CD4-positive, alpha-beta T cell treated with Interleukin-6 at 100 ng/mL for 8 hours (primary cell): ENCODE measurements at places on chromosomes 5 and 9.

GRCh38 chr5:58765058-58765457 lies 182.2 kb downstream of the RAB3C start:
- DNase-seq = no peak

GRCh38 chr5:179974246-179974945 lies 66.7 kb upstream of the TBC1D9B start:
- DNase-seq = no peak

DNA sequence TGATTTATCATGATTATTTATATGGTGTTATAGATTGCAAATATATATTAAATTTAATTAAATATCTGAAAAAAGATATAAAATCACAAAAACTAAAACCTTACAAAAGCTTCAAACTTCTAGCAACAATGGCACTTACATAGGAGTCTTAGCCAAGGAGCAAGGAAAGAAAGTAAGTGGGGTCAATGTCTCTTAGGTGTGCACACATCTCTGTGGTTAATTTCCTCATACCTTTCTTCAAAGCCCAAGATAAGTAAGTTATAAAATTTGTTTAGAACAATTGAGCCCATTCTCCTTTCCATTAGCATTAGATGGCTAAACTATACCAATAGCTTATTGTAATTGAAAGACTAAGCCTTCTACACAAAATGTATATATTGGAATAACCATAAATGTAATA lies 161.6 kb upstream of the PDE4D start:
- DNase-seq = no peak

GRCh38 chr5:174617910-174618309 lies 106.5 kb upstream of the MSX2 start:
- DNase-seq = no peak

- peak; percentile 31 for DNase-seq
Measured at GRCh38 chr5:127785098-127785927, 82.1 kb downstream of the CCDC192 start.

DNA sequence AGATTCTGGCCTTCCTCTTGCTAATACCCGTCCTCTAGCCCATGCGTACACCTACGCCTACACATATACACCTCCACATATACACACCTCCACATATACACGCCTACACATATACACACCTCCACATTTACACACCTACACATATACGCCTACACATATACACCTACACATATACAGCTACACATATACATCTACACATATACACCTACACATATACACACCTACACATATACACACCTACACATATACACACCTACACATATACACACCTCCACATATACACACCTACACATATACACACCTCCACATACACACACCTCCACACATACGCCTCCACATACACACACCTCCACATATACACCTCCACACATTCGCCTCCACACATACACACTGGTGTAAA lies 27.2 kb downstream of the AK3 start:
- DNase-seq = no peak

DNA sequence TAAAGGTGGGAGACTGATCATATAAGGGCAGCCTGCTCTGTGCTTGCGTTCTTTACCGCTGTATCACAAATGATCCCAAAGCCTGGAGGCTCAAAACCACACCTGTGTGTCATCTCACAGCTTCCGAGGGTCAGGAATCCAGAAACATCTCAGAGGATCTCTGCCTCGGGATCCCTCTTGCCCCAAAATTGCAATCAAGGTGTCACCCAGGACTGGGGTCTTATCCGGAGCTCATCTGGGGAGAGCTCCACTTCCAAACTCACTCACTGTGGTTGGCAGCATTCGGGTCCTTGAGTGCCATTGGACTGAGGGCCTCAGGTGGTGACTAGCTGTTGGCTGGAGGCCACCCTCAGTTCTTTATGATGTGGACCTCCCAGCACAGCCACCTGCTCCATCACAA lies 26.7 kb upstream of the FCN2 start:
- no peak for DNase-seq

DNA sequence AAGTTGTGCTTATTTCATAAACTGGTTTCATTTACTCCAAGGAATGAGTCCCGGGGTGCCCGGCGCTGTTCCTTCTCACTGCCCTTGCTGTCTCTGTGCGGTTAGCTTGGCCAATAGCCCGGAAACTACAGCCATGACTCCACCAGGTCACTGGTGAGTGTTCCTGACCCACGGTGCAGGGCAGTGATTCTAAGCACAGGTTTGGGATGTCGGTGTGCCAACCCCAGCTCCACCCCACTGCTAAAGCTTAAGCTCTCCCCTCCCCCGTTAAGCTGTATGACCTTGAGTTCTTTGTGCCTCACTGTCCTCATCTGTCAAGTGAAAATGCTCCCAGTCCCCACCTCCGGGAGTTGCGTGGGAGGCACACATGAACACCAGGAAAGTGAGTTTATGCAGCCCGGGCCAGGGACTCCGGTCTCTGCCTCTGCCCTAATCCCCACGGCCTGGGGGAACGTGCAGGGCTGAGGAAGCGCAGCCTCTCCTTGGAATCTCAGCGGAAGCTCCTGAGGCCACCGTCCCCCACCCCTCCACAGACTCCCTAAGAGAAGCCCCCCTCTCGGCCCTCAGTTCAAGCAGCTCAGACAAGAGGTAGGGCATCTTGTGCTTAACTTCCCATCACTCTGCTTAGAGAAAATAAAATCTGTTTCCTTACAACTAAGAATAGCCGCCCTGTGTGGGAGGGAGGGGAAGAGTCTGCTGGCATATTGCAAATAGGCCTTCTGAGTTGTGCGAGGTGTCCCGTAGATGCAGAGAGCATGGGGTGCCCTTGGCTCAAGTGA lies 92.0 kb upstream of the RAI14 start:
- DNase-seq = no peak

GRCh38 chr9:110050925-110051355 lies 157.0 kb downstream of the C9orf152 start:
- DNase-seq = peak; percentile 5

DNA sequence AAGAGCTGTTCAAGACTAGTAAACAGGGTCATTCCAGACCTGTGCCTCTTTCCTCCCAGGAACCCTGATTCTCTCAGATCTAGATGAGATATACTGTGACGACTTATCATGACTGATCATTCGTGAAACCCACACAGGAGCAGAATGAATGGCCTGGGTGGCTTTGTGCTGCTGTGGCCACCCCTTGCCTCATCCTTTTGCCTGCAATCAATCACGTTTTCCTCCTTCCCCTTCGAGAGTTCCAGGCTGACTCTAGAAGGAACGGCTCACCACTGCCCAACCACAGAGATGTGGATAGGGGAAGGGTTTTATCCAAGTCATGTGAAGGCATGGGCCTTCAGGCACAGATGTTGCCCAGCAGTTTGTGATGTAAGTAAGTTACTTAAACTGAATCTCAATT lies 5.8 kb downstream of the ANXA6 start:
- no peak for DNase-seq

GRCh38 chr9:35577486-35577885 lies 27.6 kb upstream of the TESK1 start:
- no peak for DNase-seq

- DNase-seq = no peak
Measured at GRCh38 chr5:43268188-43268820, 44.9 kb downstream of the HMGCS1 start.

GRCh38 chr9:124414612-124415011 lies 630 bp downstream of the PSMB7 start:
- no peak for DNase-seq

DNA sequence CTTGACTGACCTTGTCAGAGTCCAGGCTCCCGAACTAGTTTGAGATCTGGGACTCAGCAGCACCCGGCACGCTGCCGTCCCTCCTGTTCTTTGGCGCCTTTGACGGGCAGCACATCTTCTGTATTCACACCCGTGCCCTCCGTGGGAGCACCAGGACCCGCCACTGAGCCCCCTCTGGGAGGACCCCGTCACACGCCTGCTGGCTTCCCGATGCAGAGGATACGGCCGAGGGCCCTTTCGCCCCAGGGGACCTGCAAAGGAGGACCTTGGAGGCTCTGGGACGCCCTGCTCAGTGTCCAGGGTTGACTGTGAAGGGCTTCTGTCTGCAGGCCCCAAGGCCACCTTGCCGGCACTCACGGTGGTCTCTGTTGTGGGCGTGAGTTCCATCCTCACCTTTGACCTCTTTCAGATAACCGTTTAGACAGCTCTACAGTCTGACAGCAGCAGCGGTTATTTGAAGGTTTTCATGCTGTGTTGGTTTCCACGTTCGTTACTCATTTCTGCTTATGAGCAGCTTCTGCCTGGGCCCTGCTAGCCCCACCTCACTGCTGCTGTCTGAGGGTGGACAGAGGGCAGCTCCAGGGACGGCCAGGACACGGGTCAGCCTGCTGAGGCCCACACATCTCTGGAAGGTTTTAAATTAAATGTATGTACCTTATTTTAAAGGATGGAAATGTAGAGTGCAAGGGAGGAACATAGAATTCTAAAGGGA lies 12.6 kb upstream of the EXOC3 start:
- DNase-seq = no peak
